ENCODE measurements at places on chromosomes 4 and X.

DNA sequence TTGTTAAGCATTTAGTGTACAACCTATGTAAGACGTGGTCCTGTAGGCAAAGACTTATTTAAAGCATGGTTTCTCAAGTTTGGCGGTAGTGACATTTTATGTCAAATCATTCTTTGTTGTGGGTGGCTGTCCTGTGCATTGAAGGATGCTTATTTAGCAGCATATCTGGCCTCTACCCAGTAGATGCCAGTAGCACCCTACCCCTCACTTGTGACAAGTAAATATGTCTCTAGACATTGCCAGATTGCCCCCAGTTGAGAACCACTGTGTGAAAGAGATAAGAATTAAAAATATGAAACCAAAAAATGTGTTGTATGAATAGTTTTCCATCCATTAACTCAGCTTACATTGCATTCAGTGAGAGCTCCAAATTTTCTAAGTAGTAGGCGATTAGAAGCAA, 25.5 kb downstream of the MMAA start:
- no peak for DNase-seq

DNA sequence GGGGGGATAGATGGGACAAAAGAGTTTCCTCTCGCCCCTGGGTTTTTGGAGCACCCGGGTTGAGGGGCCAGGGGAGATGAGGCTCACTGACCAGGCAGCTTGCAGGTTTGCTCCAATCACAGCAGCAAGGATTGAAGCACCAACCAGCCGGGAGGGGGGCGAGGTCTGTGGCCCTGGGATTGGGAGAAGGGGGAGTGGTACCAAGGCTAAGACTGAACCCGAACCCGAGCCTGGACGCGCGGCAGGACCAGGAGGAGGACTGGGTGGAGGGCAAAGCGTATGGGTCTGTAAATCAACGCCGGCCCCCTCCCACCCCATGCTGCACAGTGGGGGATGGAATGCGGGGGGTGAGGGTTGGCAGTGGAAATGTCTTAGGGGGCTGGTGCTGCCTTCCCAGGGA, 3.5 kb downstream of the SOX3 start:
- DNase-seq, result no peak

DNA sequence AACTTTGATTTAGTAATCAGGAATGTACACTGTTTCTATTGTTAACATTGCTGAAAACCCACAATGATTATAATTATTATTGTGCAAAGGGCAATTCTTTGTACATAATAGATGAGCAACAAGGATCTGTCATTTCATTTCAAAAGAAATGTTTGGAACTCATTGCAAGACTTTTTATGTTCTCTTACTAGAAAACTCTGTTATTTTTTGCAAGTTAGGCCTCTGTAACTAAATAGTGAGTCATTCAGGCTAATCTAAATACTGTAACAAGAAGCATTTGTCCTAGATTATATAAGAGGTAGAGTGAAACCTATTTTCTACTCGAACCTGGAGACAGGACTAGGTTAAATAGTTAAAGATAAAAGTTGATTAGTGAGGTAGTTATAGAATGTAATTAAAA, 93.2 kb upstream of the FAM47B start:
- no peak for DNase-seq

DNA sequence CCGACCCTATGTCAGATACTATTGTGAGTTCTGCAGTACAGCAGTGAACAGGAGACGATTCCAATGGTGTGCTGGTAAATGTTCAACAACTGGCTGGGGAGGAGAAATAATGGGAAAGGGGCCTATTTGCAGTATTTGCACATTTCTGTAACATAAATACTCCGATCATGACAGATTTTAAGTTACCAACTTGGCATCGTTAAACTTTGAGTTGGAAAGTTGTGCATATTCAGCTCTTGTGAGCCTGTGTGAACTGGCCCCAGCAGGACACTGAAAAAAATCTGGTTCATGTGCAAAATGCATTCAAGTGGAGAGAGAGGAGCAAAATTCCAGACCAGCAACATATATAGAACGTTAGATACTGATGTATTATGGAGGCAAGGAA, 175.0 kb downstream of the MAPK10 start:
- no peak for DNase-seq

DNA sequence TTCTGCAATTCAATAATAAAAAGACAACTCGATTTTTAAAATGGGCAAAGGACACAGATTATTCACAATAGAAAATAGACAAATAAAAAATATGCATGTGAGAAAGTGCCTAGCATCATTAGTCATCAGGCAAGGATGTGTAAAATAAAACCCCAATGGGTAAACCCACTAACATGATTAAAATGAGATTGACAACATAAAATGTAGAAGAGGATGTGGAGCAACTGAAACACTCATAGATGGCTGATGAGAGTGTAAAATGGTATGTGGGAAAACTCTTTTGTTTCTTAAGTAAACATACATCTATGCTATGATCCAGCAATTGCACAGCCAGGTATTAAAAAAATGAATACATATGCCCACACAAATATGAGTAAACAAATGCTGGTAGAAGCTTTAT, 177.6 kb downstream of the IQCM start:
- no peak for DNase-seq

- no peak for DNase-seq
Observed at GRCh38 chr4:85826060-85826678, 351.2 kb downstream of the ARHGAP24 start.

- DNase-seq, result no peak
Observed at GRCh38 chr4:121648516-121648915, 48.3 kb downstream of the ANXA5 start.

- no peak for DNase-seq
Observed at GRCh38 chr4:151409470-151410313, 716 bp downstream of the FHIP1A start.

DNA sequence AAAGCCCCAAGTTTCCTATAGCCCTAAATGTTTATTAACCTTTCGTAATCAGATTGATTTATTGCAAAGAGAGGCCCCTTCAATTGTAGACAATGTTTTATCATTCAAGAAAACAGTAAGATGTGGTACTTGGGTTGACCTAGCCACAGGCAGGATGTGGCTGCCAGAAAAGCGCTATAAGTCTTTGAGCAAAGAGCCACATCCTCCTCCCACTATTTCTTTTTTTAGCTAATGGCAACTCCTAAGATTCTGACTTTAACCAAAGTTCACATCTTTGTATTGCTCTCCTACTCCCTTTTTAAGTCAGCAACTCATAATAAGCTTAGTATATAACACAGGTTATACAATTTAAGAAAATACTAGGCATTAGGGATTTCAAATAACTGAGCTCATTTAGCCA, 70.7 kb upstream of the PPP3CA start:
- no peak for DNase-seq

DNA sequence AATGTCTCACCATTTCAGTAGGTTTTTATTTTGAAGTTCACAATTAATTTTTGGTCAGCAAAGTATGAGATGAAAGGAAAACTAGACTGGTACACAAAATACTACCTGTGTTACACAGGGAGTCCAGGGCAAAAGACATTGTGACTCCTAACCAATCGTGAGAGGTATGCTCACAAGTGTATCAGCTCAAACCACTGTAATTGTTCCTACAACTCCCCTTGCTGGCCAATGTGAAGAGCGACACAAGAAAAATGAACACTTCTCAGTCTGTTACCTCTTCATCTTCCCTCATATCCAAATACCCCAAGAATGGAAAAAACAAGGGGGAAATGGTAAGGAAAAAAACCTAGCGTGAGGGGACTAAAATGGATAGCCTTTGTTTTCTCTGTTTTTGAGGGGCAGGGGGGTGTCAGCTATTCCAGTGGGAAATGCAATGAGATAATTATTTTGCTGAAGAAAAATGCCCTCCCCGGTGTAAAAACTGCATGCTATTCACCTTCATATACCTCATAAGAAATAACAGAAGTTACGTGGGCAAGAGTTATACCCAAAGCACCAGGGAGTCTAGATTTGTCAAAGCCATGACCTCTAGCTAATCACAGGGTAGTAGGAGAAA, 30.6 kb upstream of the NSUN7 start:
- no peak for DNase-seq

DNA sequence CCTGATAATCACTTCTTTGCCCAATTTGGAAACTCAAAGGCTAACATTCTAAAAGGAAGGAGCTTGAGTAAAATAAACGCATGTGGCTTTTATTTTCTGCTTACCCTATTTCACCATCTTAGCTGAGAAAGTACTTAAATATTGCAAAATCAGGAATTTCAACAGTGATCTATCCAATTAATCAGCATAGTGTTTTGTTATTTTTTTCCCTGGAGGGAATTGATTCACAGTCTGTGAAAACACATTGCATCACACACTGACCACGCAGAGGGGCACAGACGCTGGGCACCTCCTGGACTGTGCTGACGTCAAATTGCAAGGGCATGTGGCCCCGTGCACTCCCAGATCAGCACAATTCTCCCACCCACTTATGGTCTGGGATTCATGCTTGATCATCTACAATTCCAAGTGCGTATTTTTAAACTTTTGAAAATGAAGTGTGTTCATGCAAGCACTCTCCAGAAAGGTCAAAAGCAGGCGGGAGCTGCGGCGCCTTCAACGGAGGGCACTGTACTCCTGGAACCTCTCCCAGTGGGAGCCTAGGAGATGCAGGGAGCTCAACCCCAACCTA, 320.6 kb upstream of the PPARGC1A start:
- DNase-seq, result no peak

DNA sequence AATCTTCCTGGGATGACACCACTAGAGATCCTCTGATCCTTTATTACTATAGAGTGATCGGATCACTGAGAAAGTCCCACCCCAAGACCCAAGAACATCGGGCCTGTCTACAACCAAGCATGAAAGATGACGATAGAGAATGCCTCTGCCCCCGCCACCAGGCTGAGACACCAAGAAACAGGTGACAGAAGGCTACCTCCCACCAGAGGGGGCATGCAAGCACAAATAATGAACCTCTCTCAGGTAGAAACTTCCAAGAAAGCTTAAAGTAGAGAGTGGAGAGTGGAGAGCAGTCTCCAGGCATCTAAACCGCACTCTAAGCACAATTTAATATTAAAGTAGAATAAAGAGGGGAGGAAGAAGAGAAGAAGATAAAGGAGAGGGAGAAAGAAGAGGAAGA, 402.6 kb downstream of the INPP4B start:
- DNase-seq, result no peak

DNA sequence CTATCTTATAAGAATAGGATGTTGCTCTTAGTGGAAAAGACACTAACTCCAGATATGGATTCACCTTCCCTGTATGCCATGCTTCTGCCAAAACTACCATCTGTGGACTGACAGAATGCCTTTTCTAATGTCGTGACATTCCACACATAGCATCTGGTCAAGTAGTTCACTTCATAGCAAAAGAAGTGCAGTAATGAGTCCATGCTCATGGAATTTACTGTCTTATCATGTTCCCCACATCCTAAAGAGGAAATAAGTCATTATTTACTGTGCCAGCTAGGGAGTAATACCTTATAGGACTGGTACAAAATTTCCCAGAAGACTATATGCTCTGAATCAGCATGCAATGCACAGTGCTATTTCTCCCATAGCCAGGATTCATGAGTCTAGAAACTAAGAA, 562.4 kb downstream of the TLL1 start:
- no peak for DNase-seq

DNA sequence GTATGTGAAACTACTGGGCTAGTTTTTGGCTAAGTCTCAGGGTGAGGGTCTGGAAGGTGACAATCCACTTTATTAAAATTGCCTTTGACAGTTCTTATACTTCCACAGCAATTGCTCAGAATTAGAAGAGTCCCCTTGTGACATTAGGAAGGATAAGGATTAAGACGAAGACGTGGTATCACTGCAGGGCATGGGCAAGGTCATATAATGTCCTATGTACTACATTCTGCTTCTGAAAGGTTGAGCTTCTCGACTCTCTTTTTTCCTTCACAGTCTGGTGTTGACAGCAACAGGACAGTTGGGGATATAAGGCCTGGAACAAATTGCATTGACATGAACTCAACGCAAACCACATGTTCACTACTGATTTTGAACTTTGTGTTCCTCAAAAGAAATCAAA, 40.9 kb upstream of the PRDM5 start:
- DNase-seq, result no peak

DNA sequence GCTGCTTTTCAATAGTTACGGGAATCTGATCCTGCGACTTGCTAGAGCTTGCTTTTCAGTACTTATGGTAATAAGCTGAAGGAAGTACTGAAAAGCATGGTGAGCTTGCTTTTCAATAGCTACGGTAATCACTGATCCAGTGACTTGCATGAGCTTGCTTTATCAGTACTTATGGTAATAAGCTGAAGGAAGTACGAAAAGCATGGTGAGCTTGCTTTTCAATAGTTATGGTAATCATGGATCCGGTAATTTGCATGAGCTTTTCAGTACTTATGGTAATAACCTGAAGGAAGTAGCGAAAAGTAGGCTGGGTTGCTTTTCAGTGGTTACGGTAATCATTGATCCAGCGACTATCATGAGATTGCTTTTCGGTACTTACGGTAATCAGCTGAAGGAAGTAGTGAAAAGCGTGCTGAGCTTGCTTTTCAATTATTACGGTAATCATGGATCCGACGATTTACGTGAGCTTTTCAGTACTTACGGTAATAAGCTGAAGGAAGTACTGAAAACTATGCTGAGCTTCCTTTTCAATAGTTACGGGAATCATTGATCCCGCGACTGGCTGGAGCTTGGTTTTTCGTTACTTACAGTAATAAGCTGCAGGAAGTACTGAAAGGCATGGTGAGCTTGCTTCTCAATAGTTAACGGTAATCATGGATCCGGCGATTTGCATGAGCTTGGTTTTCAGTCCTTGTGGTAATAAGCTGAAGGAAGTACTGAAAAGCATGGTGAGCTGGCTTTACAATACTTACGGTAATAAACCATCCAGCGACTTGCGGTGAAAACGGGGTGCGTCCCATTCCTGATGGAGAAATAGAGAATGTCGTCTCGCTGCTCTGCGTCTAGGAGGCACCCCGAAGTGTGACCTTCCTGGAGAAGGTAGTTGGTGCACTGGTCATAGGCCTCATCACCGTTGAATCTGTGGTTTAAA, 6.5 kb downstream of the CRLF2 start:
- DNase-seq, result no peak

DNA sequence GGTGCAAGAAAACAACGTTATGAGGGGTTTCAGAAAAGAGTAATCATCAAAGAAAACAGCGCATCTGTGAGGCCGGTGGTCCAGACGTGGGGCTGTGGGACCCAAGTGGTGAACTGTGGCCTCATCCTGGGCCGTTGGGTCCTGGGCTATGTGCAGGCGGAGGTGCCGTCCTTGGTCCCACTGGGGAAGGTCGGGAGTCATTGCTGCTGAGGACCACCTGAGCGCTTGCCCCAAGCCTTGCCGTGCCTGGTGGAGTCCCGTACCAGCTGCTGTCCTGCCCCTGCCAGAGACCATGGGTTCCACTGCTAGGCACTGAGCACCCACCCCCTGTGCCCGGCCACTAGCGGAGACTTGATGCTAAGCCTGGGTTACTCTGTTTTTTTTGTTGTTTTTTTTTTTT, 25.5 kb upstream of the UVSSA start:
- no peak for DNase-seq

GRCh38 chrX:103910430-103910829, 52.0 kb upstream of the TMSB15B start:
- DNase-seq, result no peak

GRCh38 chr4:170109586-170110284, 20.0 kb upstream of the AADAT start:
- DNase-seq, result no peak

- DNase-seq, result no peak
Observed at GRCh38 chrX:5117816-5118215, 1110.9 kb downstream of the NLGN4X start.

- DNase-seq, result no peak
Observed at GRCh38 chr4:99827454-99827853, 10.8 kb downstream of the DAPP1 start.

Data from stimulated activated CD4-positive, alpha-beta T cell treated with anti-CD3 and anti-CD28 coated beads, Interleukin-1b, Interleukin-23, amount 100 ng/mL, for 4 hours (primary cell).